ENCODE measurements at places on chromosomes 1 and 21.
A peak's percentile ranks its signal among the peaks of the same experiment; 100 is the strongest.

- no peak for DNase-seq
These were observed 7.7 kb downstream of the POU3F1 start for GRCh38 chr1:38038861-38039260.

DNA sequence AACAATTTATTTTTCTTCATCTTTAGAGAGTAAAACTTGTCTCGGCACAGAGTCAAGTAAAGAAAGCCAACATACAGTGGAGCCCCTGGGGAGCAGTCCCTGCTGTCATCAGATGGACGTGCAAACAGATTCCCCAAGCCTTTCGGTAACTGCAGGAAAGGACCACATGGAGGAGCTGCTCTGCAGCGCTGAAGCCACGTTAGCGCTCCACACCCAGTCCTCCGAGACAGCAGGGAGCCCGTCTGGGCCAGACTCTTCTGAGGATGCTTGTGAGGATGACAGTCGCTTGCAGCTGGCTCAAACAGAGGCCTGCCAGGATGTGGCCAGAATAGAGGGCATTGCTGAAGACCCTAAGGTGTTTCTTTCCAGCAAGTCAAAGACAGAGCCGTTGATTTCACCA, 77.1 kb upstream of the SCCPDH start:
- DNase-seq: no peak

DNA sequence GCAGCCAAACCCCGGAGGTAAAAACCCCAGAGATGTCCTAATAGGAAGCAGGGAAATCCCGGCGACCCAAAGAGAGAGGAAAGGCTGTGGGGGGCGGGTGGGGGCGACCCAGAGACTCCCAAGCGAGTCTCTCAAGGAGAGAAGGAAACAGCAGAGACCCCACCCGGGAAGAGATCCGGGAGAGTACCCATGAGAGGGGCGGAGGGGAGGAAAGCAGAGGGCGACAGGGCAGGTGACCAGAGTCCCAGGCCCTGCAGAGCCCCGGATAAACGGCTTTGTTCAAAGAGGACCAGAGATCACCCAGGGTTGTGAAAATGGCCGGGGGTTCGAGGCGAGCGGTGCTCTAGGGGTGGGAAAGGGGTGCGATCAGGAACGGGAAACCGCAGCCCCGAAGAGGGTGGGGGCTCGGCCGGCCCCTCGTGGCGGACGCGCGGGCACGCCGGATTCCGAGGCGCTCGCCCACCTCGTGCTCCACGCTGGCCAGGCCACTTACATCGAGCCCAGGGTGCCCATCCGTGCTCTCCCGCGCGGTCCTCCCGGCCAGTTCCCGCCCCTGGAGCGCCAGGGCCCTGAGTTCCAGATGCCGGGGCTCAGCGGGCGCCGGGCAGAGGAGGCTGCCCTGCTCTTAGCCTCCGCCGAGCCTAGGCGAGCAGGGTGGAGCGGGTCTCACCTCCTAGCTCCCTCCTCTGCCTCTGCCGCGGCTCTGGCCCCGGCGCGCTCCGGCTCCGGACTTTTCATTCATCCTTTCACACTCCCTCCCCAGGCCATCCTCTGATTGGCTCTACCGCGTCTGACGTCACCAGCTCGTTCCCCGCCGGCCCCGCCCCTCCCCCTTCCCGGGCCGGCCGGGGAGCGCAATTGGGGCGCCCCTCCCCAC, 52.3 kb downstream of the RHBG start:
- peak; percentile 85 for DNase-seq

- no peak for DNase-seq
These were observed 206.3 kb downstream of the PDE4B start for GRCh38 chr1:65998763-65999583.

- DNase-seq: no peak
These were observed 12.7 kb downstream of the KYAT3 start for GRCh38 chr1:88979749-88980116.

DNA sequence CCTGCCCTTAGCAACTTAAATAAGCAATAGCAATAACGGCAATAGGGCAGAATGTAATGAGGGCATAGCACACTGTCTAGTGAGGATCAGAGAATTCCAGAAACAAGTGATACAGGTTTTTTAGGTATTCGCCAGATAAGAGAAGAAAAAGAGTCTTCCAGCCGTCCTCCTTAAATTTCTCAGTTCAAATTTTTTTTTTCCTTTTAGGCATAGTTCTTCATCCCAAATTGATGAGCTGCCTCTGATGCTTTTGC, 1.8 kb downstream of the PIGV start:
- DNase-seq: no peak

- DNase-seq: no peak
These were observed 8.6 kb downstream of the S100A6 start for GRCh38 chr1:153527023-153527682.

DNA sequence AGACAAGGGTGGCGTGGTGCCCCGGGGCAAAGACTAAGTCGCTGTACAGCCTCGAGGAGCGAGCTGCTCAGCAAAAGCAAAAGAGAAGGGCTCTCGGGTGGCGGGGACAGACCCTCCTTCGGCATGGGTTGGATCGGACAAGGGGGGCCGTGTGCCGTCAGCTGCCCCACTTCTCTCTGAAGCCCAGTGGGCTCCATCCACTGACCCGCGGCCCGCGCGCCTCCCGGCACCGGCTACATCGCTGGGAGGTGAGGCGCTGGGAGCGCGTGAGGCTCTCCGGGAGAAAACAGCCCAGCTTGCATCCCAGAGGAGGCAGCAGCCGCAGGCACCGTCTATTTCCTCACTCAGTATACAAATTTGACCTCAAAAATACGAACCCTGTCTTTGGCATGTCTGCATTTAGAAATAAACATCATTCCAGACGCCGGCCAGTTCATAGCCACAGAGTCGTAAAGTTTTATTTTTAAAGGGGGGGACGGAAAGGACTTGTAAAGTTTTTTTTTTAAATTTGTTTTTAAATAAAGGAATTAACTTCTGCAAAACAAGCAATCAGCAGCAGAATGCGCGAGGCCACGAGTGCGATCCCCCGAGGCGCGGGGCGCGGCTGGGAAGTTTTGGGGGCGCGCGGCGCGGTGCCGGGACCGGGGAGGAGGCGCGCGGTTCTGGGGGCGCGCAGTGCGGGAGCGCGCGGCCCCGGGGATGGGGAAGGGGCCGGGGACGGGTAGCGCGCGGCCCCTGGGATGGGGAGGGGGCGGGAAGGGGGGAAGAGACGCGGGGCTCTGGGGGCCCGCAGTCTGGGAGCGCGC, 689 bp upstream of the GPR137B start:
- peak; percentile 75 for DNase-seq

- peak; percentile 91 for DNase-seq
These were observed at the start of gene NEGR1 for GRCh38 chr1:72282271-72283021. Gene NEGR1, minus strand, starts transcription at chr1:72282539.

DNA sequence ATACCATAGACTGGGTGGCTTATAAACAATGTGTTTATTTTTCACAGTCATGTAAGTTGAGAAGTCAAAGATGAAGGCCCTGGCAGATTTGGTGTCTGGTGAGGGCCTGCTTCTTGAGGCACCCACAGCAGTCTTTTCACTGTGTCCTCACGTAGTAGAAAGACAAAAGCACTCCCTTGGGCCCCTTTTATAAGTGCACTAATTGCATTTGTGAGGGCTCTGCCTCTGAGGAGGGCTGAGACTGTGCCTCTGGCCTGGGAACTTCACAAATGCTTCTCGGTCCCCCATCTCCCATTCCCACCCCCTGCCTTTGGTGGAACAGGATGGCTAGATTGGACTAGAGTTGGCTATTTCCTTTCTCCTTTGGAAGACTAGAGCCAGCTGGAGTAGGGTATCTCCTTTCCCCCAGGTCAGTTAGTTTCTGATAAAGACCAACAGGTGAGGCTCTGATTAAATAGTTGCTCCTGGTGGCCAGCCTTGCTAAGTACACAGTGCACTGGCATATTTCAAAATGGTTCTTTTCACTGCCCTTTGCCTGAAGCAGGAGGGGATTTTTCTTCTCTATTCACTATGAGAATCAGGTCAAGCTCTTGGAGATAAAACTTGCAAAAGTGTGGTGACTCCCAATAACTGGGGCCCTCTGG, 82.9 kb downstream of the PLPPR4 start:
- no peak for DNase-seq

- DNase-seq: no peak
These were observed 812.6 kb upstream of the ADGRL4 start for GRCh38 chr1:79819140-79819539.

- no peak for DNase-seq
These were observed 71.8 kb upstream of the CSF1 start for GRCh38 chr1:109838838-109839240.

DNA sequence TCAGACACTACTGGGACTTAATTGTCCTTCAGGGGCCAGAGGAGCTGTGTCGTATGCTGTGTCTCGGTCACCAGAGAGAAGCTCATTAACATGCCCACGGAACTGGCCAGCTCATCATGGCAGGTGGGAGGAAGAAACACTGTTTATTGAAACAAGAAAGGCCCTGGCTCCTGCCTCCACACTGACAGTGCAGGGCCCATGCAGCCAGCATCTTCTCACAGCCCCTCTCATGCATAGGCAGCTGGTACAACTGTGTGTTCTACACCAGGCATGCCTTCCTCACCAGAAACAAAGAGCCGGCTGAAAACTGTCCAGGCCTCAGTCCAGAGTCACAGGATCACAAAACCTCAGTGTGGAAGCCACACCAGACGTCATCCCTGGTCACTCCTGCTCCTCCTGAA, 106.0 kb downstream of the UBE2U start:
- DNase-seq: no peak

All from NCI-H2081 (cell line).